ENCODE measurements at places on chromosomes 6 and 20.

DNA sequence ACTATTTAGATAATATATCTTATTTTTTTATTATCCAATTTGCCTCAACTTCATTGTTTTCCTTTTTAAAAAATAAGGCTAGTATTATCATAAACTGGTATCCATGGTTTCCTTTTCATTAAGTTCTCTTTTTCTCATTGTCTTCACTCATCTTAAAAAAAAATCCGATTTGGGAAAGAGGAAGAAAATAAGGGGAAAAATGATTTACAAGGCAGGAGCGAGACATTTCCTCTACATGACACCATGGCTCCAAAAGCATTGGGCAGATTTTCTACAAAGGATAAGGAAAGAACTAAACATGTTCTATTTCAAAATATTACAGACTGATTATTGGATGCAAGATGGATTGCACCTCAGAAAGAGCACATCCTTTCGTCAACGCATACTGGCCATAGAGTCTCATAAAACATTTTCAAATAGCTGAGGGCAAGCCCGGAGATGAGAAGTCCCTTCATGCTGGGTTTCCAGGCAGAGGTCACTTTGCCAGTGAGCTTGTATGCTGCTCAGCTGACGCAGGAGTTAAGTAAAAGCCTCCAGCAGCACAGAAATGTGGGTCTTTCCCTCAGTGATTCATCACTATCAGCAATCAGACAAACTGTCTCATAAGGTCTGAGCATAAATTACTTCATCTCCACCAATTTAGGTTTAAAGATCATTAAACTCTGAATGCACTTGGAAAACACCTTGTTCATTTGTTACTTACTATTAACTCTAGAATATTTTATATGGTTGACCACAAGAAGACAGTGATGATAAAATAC is 129.0 kb upstream of the TNFAIP3 start:
- no peak for DNase-seq

DNA sequence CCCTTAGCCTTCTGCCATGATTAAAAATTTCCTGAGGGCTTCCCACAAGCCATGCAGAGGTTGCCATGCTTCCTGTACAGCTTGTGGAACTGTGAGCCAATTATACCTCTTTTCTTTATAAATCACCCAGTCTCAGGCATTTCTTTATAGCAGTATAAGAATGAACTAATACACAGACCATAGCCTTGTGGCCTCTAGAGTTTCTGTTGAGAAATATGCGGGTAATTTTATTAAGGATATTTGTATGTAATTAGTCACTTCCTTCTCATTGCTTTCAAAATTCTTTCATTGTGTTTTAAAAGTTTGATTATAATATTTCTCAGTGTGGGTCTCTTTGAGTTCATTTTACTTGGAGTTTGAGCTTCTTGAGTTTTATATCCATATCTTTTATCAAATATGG is 484.9 kb downstream of the COL12A1 start:
- DNase-seq: no peak

GRCh38 chr6:121142093-121142492 is 192.2 kb downstream of the TBC1D32 start:
- no peak for DNase-seq

- no peak for DNase-seq
Measured at GRCh38 chr6:56756219-56756789, 113.6 kb upstream of the DST start.

Data from stimulated activated CD4-positive, alpha-beta T cell treated with anti-CD3 and anti-CD28 coated beads, Interleukin-1b, Interleukin-23, amount 100 ng/mL, for 1 hour (primary cell).